ENCODE measurements at places on chromosomes 7 and 10.

DNA sequence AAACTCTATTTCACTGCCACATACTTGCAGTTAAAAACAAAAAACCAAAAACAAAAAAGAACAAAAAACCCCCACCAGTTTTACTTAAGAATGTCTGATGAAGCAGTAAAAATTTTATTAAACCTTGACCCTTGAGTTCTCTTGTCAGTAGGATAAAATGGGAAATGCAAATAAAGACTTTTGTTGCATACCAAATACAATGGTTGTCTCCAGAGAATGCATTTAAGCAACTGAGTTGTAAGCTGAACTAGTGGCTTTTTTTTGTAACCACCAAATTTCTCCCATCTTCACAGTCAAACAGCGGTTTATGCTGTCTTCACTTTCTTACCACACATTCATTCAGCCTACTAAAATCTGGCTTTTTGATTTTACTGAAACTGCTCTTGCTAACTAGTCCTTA, 3.1 kb downstream of the SYPL1 start:
- DNase-seq = no peak

GRCh38 chr10:7635408-7636125, 31.2 kb downstream of the ITIH5 start:
- DNase-seq = peak; percentile 77

GRCh38 chr7:94482796-94483195, 26.8 kb upstream of the CASD1 start:
- no peak for DNase-seq

GRCh38 chr7:26511866-26512265, 220.2 kb downstream of the SNX10 start:
- no peak for DNase-seq

DNA sequence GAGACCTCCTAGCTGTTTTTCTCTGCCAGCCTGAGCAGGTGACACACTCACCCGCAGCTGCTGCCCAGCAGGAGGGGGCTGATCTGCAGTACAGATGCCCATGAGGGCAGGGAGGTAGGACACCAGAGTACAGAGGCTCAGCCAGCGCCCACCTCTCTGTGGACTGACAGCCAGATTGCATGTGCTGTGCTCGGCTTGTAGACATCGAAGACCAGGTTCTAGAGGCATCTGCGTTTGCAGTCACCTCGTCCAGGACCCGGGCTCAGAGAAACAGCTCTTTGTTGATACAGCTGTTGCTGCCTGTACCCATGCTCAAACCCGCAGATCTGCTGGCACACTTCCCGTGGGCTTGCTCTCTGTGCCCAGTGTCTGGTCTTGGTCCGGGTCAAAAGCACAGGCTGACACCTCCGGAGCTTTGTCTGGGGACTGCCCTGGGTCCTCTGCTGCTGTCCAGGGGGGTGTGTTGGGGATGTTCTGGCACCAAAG, 224.7 kb downstream of the GLRX3 start:
- no peak for DNase-seq

DNA sequence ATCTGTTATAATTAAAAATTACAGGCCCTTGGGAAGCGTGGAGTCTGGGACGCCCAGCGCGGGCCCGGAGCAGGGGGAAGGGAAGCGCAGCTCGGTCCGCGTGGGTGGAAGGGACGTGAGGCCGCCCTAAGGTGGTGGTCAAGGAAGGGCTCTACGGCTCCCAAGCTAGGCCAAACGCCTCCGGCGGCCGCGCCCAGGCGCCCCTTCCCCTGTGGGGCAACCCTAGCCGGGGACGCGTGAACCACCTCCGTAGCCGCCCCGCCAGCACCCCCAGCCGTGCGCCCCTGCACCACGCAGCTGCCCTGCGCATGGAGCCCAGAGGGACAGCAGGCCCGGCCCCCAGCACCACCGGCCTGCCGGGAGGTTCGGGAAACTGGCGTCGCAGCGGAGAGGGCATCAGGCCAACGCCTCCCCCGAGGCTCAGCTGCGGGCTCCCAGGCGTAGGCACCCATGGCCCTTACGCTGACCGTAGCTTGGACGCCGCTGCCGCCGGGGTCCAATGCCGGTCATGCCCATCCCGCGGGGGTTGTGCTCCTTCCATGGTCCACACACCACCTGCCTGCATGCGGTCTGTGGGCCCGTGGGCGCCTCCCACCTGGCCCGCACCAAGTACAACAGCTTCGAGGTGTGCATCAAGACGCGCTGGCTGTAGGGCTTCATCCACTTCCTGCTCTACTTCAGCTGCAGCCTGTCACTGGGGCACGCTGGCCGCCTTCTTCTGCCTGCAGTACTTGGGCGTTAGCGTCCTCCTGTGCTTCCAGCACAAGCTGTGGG, 166.7 kb downstream of the SEPTIN7 start:
- DNase-seq = no peak

DNA sequence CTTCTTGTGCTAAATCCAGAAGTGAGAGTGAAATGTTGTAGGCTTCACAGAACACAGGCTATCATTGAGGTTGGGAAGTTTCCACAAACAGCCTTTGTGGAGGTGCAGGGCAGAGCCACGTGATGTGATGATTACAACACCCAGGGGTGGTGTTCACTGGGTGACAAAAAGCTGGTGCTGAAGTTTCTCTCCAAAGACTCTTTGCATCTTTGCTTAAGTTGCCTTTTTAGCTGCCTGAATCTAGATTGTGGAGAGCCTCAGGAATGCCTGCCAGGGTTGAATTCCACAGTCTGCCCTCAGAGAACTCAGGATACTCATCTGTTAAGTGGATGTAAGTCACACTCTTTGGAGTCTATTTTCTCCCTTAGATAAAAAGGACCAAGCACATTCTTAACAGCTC, 56.3 kb downstream of the PLXNA4 start:
- DNase-seq = no peak

- DNase-seq = no peak
These were observed 6.9 kb downstream of the BZW2 start for GRCh38 chr7:16652888-16653287.

DNA sequence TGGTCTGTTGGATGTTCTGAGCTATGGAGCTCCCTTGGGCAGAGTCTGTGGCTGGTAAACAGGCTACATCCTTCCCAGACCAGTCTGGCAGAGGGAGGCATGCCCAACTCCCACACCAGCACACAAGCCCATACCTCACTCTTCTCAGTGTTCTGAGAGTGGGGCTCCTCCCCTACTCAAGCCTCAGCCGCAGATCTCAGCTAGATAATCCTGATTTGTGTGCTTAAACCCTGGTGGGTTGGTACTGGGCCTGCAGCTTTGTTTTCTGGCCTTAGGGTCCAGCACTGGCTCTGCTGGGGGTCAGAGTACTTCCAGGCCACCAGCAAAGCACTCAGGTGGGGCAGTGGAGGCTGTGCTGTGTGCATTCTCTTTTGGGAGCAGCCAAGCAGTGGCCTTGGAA, 70.4 kb downstream of the MGAM2 start:
- DNase-seq = no peak

- DNase-seq = no peak
These were observed 69.9 kb upstream of the COMTD1 start for GRCh38 chr10:75305675-75306074.

DNA sequence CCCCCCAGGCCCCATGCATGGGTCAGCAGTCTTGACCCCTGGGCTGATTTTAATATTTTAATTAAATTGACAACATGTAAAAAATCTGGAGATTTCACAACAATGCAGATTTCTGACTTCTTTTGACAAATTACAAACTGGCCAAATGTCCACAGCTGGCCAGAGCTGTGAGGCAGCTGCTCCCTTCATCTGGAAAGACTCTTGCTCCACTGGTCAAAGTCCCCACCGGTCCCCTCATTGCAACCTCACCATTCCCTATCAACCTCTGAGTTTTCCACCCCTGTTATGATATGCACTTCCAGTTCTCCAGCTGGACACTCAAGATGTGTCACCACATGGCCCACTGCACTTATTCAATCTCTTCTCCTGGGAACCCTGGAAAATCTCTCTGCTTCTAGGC, 266.2 kb downstream of the KCNMA1 start:
- DNase-seq = no peak

GRCh38 chr10:53088961-53089360, 316.4 kb upstream of the MBL2 start:
- no peak for DNase-seq

- DNase-seq = no peak
These were observed 66.0 kb downstream of the SRPK2 start for GRCh38 chr7:105322655-105323277.

GRCh38 chr7:107463139-107464078, 6.4 kb upstream of the GPR22 start:
- peak; percentile 32 for DNase-seq

- no peak for DNase-seq
These were observed 228.2 kb downstream of the GFRA1 start for GRCh38 chr10:116044801-116045248.

GRCh38 chr7:67306331-67306730, 309.7 kb downstream of the TYW1 start:
- DNase-seq = no peak

- no peak for DNase-seq
These were observed 105.9 kb upstream of the ANLN start for GRCh38 chr7:36283711-36284130.

- no peak for DNase-seq
These were observed 60.0 kb downstream of the WAC start for GRCh38 chr10:28592953-28593352.

DNA sequence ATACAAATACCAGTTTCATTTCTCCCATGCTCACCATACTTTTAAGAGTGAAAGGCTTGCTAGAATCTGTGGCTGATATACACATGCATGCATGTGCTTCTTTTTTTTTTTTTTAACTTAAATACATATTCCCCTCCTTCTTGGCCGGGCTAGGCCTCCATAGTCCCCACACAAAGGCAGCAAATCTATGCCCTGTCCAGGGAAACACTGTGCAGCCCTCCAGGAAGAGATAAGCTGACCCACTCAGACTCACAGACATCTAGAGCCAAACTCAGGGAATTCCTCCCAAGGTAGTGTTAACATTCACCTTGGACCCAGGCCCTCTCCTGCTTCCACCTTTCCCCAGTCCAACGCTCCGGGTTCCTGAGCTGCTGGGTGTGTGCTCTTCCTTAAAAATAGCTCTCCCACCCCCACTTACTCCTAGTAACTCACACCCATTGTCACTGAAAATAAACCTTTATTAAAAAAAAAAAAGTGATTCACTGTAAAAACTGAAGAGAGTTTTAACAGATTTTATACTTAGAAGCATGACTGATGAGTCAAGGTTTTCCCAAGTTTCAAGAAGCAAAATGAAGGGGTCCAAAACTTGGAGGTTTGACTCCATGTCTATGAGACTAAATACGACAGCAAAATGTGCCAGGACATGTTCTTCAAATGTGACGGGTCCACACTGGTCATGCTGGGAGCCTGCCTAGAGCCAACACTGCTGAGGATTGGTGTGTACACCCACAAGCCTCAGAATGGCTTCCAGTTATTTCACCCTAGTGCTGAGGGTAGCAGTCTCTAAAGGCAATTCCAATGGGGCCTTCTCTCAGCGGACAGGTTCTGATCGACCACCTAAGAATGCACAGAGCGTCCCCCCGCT, 159.5 kb downstream of the GLI3 start:
- DNase-seq = no peak

DNA sequence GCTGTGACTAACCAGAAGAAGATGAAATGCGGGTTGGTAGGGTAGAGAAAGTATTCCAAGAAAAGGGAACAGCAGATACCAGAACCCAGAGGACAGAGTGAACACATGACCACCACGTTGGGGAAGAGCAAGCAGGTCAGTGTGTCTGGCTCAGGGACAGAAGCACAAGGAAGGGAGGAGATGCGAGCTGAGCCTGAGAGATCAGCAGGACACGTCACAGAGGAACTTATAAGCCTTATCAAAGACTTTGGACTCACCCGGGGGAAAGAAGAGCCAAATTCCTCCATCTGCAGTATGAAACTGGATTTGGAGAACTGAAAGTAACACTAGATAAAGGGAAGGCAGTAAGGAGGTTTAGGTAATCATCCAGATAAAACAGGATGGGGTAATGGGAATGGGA, 232.1 kb upstream of the NPVF start:
- no peak for DNase-seq

GRCh38 chr10:86690657-86691084, 22.4 kb downstream of the LDB3 start:
- no peak for DNase-seq

GRCh38 chr7:1695800-1696454, 25.9 kb downstream of the ELFN1 start:
- DNase-seq = no peak

DNA sequence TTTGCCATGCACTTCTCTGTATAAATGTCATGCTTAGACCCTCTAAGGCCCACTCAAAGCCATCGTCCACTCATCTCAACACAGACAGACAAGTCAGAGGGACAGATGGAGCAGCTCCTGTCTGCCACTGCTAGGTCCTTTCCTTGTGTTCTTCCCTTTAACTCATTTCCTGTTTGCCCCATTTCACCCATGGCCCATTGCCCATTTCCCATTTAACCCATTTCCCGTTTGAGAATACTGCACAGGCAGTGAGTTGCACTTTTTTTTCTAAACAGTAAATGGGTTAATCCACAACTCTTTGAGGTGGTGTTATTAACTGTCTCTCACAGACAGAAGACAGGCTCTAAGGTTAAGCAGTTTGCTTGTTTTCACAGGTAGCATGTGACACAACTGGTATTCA, 179.3 kb downstream of the NPSR1 start:
- DNase-seq = no peak

- no peak for DNase-seq
These were observed 78.4 kb upstream of the IKZF1 start for GRCh38 chr7:50226145-50226544.

DNA sequence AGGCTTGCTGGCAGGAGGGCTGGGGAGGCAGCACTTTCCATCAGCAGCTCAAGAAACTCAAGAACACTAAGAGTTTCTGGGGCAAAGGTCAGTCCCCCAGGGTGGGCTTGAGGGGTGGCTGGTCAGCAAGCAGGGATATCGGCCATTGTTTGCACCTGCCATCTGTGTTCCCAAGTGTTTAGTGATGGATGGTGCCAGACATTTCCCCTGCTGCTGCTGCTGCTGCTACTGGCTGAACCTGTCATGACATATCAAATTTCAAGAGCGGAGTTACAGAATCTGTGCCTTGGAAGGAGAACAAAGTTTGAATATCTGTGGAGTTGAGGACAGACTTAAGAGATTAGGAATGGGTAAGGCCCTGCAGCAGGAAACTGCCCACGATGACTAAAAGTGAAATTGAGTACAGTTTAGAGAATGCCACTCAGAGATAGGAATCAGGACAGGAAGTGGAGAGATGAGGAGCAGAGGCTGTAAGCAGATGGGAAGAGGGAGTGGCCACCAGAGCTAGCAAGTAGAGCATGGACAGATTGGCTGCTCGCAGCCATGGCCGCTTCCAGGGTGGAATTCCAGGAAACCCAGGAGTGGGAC, 39.2 kb upstream of the PPP1R3C start:
- DNase-seq = no peak

- DNase-seq = no peak
These were observed 138.8 kb upstream of the FAM20C start for GRCh38 chr7:53531-53930.

All from NT2/D1 (cell line).